Peyer's patch (tissue), 4 donors: ENCODE measurements at places on chromosomes 13 and 19.

GRCh38 chr13:111957913-111958450 is 109.0 kb upstream of the SOX1 start:
- DNase-seq: no peak

GRCh38 chr19:46020819-46021125 is 2.1 kb downstream of the PGLYRP1 start:
- DNase-seq: no peak

DNA sequence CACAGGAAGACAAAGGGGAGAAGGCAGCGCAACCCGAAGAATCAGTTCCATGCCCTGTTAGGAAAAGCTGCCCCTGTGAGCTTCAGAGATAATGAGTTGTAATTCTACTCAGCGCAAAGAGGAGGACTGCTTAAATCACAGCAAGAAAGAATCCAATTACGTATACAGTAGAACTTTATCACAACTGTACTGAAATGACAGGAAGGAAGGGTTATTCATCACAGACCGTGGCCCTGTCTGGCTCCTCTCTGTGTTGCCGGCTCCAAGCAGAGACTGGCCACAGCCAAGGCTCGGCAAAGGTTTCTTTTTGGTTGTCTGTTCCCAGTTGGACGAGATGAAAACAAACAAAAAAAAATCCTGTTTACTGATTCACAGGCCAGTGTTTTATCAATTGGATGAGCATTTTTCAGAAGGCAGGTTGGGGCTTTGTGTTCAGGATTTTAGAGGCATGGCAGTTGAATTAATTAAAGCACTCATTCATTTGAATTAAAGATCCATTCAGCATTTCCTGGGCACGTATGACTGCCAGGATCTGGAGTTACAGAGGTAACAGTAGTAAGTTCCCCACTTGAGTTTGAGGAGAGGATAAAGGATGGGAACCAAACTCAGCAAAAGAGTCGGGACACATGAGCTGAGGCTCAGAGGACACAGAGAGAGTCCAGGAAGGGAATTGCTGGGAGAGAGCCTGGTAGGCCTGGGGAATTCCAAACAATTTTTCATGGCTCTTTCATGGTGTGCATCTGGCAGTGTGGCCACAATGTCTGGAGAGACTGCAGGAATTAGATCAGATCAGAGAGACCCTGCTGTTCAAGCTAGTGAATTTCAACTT is 341.0 kb downstream of the DNAJC15 start:
- DNase-seq: no peak

- DNase-seq: peak; percentile 63
Measured at GRCh38 chr13:49620170-49620621, 8.1 kb upstream of the ARL11 start.

DNA sequence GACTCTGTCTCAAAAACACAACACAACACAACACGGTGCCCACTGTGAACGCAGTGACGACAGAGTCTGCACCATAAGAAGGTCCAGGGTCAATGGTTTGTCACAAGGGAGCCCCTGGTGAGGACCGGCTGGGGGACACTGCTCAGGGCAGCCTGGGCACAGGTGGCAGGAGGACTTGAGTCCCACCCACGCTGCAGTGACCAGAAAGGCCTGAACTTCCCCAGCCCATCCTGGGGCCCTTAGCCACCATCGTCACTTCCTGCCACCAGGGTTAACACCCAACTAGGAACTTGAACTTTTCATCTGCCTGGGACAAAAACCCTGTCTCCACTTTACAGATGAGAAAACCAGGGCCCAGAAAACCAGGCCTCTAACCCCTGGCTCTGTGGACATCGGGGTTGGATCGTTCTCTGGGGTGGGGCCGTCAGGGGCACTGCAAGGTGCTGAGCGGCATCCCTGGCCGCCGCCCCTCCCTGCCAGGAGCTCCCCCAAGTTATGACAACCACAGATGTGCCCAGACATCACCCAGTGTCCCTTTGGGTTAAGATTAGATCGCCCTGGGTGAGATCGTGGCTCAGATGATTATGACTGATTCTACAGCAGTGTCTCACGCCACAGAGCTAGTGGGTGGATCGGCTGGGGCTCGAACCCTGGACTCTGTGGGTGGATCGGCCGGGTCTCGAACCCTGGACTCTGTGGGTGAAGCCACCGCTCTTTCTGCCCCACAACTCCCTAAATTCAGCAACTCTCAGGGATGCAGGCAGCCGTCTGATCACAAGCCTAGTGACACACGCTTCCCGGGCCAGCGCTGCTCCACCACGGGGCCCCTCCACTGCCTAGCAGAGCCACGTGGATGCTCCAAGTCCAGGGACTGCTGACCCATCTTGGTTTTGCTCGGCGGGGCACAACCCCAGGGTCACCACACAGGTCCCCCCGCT is 14.0 kb downstream of the MOB3A start:
- peak; percentile 86 for DNase-seq

DNA sequence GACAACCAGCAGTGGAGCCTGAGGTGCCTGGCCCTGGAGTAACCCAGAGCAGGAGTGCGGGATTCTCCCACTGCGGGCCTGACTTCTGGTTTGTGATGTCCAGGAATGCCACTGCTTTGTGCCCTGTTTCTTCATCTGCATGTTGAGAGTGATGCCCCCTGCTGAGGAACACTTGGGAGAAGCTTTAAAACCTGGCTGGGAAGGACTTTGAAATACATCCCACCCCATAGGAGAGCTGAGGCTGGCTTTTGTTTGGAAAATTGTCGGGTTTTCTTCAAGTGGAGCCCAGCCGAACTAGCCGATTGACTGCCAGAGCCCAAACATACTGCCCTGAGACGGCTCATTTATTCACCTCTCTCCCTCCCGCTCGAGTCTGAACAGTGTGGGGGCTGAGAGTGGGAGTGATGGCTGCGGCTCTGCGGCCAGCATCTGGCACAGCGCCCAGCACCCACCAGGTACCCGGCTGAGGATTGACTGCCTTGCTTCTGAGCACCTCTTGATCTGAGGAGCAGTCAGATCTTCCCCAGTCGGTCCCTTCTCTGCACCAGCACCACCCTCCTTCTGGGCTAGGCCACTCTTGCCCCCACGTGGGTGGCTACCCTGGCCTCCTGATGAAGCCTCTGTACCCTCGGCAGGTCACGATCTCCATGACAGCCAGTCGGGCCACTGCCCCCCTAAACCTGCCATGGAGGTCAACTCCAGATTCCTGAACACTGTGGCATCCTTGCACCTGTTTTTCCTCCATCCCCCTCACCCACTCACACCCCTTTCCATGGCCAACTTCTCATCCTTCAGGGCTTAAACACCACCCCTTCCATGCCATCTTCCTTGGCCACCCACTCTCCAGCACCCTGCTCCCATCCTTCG is 148.9 kb downstream of the SIPA1L3 start:
- no peak for DNase-seq

DNA sequence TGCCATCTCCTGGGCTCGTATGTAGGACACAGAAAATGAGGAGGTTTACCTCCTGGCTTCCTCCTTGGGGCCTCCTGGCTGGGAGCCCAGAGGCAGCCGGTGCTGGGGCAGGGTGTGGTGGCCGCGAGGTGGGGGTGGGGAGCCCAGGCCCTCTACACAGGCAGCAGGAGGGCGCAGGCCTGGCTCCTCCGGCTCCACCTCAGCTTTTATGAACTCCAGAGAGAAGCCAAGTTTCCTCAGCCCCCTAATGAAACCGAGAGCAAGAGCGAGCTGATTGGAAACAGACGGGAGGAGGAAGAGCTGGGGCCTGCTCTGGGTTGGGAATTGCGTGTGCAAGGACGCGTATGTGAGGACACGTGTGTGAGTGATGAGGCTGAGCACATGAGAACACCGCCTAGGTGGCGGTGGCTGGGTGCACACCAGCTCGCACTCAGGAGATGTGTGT is 23.1 kb downstream of the LYL1 start:
- peak; percentile 81 for DNase-seq

GRCh38 chr13:39712626-39713025 is 57.2 kb downstream of the COG6 start:
- no peak for DNase-seq

DNA sequence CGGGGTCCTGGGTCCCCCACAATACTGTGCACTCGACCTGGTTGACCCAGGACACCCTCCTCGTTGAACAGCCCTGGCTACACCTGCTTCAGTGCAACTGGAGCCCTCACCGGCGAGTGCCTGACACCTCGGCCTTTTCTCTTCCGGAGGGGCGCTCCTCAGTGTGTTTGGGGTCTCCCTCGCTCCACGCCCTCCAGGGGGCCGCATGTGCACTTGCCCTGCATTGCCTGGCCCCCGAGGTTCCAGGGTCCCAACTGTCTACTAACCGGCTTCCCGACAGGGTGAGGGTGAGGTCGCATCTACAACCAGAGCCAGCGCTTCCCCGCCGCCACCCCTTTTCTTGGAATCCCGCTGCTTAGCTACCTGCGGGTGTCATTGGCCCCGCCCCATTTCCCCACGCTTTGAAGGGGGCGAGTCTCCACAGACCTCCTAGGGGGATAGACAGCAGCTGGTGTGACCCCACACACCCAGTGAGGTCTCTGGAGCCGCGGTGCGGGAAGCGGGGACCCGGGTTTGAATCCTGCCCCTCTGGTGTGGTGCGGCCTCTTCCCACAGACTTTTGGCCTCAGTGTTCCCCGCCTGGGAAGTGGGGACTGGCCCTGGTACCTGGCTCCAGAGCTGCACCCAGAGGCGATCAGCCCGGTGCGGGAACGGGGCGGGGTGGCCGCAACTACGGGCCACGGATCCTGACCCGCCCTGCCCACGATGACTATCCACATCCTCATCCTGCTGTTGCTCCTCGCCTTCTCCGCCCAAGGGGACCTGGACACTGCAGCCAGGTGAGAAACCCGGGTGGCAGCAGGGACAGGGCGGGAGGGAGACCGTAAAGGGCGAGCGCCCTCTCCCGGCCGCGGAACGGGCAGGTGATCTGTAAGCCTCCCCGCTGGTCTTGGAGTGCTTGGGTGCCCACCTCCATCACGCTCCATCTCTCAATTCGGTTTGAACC is at the start of gene ADM5:
TSS of gene ADM5 (plus strand) at position 462 of the 946 bp plus-strand sequence. CDS start at position 706, 244 bp downstream.
- no peak for DNase-seq

GRCh38 chr13:39406688-39407087 is 196.3 kb downstream of the LHFPL6 start:
- no peak for DNase-seq

DNA sequence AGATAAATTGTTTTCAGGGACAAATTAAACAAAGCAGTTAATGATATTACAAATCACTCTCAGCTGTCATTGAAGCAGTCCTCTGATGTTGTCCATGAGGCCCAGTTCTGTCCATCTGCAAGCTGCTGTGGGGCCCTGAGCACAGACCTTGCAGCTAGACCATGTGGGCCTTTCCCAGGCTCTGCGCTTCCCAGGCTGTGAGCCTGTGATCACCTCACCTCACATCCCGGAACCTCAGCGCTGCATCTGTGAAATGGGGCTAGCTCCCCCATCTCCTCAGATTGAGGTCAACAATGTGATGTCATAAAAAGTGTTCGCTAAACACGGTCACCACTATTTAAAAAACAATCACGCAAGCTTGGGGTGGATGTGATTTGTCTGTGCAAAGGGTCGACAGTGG is 51.9 kb upstream of the UQCRFS1 start:
- no peak for DNase-seq

- no peak for DNase-seq
Measured at GRCh38 chr19:16537111-16537510, 5.1 kb downstream of the CHERP start.

DNA sequence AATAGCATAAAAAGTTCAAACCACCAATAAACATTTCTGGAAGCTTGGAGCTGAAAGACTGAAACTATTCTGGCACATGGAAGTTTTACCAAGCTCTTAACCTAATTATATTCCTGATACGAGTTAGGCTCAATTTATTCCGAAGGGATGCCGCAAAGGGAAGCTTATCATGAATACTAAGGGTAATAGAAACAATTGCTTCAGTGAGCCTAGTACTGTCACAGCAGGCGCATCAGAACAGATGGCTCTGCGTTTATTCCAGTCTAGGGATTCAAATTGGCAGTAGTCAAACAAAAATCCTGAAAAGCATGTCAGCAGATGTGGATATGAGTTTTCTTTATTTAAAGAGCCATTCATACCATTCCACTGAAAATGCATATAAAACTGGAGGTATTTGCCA is 779.5 kb downstream of the GPC5 start:
- no peak for DNase-seq

- DNase-seq: no peak
Measured at GRCh38 chr19:1944088-1944915, 3.3 kb downstream of the CSNK1G2 start.

GRCh38 chr13:84129966-84130365 is 247.7 kb upstream of the SLITRK1 start:
- no peak for DNase-seq

DNA sequence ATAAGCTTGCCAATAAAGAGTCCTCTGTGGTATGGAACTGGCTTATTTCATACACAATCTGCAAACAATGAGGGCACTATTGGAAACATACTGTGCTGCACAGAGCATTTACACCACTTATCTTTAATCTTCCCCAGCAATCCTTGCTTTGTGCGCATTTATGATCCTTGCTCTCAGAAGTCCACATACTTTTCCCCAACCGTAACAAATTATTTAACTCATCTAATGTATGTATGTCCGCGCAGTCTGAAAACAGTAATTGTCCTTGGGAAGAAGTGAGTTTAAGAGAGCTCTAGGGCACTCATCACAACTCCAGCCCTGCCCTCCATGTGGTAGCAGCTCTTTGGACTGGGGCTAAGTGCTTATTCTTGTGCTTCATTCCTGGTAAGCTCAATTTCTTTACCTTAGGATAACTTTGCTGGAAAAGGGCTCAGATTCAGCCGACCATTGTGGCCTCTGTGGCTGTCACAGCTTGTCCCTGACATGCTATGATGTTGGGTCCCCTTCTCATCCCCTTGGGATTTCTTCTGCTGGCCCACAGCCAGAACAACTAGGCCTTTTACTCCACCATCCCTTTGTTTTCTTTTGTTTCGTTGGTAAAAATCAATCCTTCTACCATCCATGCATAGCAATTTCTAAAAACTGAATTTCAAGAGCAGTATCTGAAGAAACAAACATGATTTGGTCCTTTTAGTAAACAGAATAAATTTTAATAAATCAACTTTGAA is 152.7 kb downstream of the TNFRSF19 start:
- DNase-seq: no peak

GRCh38 chr19:46068345-46069258 is 27.8 kb upstream of the IGFL4 start:
- DNase-seq: peak; percentile 46

DNA sequence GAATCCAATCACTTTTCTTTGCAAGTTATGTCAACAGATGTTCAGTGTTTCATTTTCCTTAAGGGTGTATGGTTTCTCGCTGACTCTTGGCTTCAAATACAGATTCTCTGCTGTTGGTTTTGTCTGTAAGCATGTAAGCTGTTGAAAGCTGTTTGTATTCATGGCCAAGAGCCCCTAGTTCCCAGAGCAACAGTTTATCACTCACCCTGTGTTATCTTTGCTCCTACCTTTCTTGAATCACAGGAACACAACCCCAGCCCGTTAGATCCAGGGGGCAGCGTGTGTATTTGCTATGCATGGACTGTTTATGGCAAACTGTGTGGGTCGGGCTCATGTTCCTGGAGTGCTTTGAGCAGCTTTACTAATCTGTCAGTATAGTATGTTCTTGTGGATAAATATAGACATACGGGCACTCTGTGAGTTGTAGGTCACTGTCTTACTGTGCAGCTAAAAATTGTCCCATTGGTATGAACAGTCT is 28.9 kb downstream of the FRY start:
- no peak for DNase-seq

DNA sequence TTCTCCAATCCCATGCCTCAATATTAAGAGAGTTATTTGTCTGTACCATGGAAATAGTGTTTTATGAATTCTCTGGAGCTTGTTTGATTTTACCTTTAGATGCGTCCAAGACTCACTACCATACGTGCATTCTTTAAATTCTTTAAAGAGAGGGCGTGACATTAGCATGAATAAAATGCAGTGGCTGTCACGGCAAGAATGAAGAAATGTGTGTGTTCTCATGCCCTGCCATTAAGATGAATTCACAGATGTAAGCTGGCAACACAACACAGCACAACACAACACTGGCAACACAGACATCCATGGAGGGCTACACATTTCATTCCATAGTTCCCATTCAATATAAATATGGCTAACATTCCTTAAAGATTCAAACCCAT is 213.4 kb downstream of the ENOX1 start:
- DNase-seq: no peak
